ENCODE measurements at places on chromosomes 3 and 15.

DNA sequence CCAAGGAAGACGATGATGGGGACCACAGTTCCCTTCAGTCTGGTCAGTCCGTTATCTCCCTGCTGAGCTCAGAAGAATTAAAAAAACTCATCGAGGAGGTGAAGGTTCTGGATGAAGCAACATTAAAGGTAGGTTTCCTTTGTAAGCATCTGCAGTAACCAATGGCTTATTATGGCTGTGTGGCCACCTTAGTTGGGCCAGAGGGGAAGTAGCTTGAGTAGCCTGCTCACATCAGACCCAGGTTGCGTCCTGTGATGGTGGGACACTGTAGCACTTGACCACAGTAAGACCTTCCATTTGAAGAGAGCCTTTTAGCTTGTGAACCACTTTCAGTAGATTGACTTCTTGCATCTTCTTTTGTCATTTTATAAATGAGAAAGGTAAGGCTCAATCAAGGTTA, 22.6 kb downstream of the STARD5 start:
- DNase-seq = no peak

DNA sequence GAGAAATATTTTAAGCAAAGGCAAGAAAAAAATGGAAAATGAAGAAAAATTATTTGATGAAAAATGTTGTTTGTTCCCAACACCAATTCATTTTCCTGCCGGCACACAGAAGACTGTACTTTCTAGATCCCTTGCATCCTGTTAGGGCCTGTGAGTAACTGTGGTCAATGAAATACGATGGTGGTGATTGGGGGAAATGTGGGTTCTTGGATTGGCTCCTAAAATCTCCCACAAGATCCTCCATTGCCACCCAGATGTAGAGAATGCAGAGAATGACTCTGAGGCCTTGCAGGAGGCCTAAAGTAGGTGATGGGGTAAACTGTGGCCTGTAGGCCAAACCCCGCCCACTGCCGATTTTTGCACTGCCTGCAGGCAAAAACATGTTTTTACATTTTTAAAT, 46.3 kb upstream of the C3orf70 start:
- no peak for DNase-seq

DNA sequence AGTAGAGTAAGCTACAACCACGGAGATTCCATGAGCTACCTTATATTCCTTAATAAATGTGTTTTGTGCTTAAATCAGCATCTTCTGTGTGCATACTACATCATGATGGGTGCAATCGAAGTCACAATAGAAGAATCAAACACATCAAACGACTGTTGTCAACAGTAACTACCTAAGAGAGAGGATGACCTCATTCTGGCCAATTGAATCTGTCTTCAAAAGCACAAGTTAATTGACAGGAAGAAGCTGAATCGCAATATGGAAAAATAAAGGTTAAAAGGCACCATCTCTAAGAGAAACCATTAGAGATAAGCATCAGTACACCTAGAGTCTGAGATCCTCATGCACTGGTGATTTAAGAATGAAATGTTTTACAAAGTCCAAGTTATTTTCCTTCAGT, 39.0 kb downstream of the CD200R1L start:
- no peak for DNase-seq

GRCh38 chr15:84773716-84774115, 25.3 kb downstream of the ZNF592 start:
- DNase-seq = no peak

GRCh38 chr3:76664816-76665215, 375.1 kb upstream of the ROBO2 start:
- DNase-seq = no peak

DNA sequence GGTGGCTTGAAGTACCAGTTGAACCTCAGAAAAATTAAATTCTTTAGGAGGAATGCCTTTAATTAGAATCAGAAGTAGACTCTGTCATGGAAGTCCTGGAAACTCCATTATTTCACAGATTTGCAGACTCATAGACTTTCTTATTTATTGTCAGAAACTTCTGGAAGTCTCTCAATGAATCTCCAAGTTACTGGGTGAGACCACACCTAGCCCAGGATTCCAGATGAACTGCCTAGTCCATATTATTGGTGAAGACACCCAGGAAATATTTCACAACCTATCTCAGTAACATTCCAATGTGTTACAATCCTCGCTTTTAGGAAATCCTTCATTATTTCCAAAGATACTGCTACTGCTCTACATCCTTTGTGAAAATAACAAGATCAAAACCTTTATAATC, 6.5 kb upstream of the THBS1 start:
- DNase-seq = no peak

Measured in NCI-H1092 (cell line).